ENCODE measurements at places on chromosomes 13 and 19. TPM values are rescaled to one million over a fixed set of nuclear protein-coding genes. Genes with fewer than 3 reads are reported as not detected.

NKPD1 gene
- polyA plus RNA-seq: 0.60 TPM

RYR1 gene
- 0.39 TPM for polyA plus RNA-seq

SIGLEC8 gene
- polyA plus RNA-seq: not detected

DNA sequence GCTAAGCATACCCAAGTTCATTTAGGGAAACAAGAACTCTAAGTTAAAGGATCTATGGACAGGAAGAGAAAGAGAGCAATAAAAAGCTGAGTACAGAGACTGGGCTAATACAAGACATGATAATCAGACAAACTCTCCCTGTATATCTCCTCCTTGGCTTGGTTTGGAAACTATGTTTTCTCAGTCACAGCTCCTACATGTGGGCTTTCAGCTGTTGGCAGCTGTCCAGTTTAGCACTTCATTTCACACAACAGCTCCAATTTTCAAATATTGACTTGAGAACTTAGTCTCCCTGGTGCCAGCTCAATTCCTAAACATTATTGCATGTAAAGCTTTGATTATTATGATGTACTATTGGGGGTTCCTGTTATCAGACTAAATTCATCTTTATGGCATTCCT lies 222.8 kb upstream of the OBI1 start:
- no peaks in the 10 kb centered on the region for H3K27me3 ChIP-seq
- H3K4me1 ChIP-seq: no peaks in the 10 kb centered on the region
- peak; percentile 48 for DNase-seq
- no peak overlapping the region for H3K27ac ChIP-seq

- H3K36me3 ChIP-seq: no peaks in the 10 kb centered on the region
- H3K4me3 ChIP-seq: no peak overlapping the region
- no peaks in the 10 kb centered on the region for H3K27me3 ChIP-seq
- no peaks in the 10 kb centered on the region for H3K4me1 ChIP-seq
Observed at GRCh38 chr13:37475151-37475550, 123.4 kb downstream of the POSTN start.

DNA sequence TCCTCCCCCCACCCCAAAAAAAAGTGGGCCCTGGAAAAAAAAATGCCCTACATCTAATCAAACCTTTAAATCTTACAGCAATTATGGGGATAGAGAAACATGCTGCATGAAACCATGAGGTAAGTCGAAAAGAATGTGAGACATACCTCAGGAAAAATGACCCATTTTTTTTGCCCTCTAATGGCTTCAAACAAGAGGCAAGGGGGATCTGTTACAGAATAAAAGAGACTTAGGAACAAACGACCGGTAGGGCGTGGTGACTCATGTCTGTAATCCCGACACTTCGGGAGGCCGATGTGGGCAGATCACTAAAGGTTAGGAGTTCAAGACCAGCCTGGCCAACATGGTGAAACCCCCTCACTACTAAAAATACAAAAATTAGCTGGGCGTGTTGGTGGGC lies 8.4 kb downstream of the RGL3 start:
- H3K4me3 ChIP-seq: no peak overlapping the region
- no peaks in the 10 kb centered on the region for H3K27me3 ChIP-seq
- DNase-seq: no peak
- no peaks in the 10 kb centered on the region for H3K4me1 ChIP-seq
- H3K27ac ChIP-seq: no peak overlapping the region
- H3K36me3 ChIP-seq: no peaks in the 10 kb centered on the region

DNA sequence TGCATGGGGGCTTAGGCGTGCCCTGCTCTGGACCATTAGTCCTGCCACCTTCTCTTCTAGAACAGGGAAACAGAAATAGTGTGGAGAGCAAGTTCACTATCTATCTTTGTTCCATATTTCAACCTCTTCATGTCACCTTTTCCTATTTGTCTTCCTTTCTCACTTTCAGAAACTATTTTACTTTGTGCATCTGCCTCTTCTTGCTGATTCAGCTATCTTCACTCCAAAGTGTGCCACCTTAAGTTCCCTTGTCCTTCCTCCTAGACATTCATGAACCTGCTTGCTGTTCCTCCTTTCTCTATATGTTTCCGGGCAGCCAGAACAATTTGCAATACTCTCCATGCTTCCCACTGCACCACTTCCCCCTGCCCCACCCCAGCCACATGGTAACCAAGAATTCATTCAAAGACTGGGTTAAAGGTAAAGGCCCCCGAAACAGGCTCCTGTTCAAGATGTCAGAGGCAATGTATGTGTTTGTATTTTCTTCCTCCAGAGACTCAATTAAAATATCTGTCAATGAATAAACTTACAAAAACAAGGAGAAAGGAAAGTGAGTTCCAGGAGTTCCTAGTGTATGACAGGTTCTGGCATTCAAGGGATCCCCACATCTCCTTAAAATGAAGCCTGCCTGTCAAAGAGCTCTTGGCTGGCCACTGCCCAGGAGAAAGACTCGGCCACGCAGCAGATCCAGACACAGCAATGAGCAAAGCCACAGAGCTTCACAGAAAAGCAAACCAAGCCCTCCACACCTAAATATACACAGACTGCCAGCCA lies 268.1 kb downstream of the DNAJC15 start:
- DNase-seq: no peak
- H3K27ac ChIP-seq: no peak overlapping the region
- no peak overlapping the region for H3K4me3 ChIP-seq
- no peaks in the 10 kb centered on the region for H3K4me1 ChIP-seq
- H3K27me3 ChIP-seq: no peaks in the 10 kb centered on the region

GRCh38 chr19:57245959-57246358 lies 5.5 kb downstream of the ZNF805 start:
- H3K27me3 ChIP-seq: no peaks in the 10 kb centered on the region
- DNase-seq: peak; percentile 39
- no peak overlapping the region for H3K4me3 ChIP-seq
- H3K27ac ChIP-seq: peak overlapping the region; percentile 44
- H3K36me3 ChIP-seq: no peaks in the 10 kb centered on the region

DNA sequence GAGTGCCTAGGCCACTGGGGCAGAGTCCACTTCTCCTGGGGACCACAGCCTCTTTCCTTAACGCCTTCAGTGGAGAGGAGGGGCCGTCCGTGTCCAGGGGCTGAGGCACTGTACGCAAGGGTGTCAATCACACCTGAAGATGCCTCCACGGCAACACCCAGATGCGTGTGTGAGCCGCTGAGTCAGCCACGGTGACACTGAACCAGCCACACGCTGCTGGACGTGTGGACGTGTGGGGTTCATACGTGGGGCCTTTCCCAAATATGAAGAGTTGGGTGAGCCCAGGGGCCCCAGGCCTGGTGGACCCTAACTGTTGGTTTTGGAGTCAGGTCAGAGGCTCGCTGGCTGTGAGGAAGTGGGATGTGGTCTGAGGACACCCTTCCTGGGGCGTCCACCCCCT lies 51.6 kb downstream of the TMEM255B start:
- H3K4me1 ChIP-seq: peaks cover 10% of the 10 kb centered on the region
- no peak for DNase-seq
- no peak overlapping the region for H3K4me3 ChIP-seq
- H3K27me3 ChIP-seq: no peaks in the 10 kb centered on the region
- H3K27ac ChIP-seq: no peak overlapping the region

DNA sequence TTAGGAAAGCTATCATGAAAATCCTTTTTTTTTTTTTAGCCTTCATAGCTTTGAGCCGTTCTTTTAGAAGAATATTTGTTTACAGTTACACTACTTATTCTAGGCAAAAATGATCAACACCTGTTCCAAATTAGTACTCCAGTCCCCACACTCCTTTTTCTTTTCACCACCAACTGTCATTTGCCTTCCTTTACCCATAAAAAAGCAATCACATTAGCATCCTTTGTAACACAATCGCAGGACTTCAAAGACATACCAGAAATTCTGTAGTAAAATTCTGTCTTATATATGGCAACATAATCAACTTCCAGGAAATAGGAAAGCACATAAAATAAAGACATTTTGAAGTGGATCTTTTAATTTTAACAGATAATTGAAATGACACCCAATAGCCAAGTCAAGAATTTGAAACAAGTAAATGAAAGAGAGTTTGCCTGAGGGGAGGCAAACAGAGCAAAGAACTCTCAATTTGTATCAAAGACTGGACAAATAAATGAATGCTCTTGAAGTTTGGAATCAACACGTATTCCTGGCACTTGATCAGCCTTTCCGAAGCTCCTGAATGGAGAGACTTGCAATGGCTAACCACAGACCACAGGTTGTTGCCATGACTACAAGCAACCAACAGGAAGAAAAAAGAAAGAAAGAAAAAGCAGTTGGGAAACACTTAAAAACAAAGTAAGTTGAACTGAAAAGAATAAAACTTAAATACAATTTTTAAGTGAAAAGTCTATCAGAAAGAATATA lies 206.8 kb downstream of the PCDH9 start:
- H3K27ac ChIP-seq: no peak overlapping the region
- no peak for DNase-seq
- H3K4me3 ChIP-seq: no peak overlapping the region

- no peaks in the 10 kb centered on the region for H3K27me3 ChIP-seq
- peak overlapping the region; percentile 72 for H3K4me3 ChIP-seq
- H3K4me1 ChIP-seq: peaks cover 3% of the 10 kb centered on the region
- H3K36me3 ChIP-seq: no peaks in the 10 kb centered on the region
Observed at GRCh38 chr19:41958367-41959055, 610 bp downstream of the RABAC1 start.

DNA sequence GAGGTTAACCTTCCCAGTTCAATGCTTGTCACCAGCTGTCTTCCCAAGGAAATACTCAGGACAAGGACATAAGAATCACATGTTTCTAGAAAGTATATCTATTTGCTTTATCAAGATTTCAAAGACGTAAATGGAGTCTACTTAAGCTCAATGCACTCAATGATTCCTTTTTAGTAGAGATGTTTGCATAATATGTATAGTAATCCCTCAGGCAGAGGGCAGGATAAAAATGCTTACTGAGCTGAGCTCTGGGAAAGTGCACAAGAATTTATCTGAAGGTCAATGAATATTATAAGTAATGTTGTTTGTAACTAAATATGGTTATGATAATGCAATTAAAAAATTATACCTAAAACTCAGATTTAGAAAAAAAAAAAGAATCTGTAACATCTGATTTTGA lies 1309.4 kb upstream of the SLC10A2 start:
- H3K36me3 ChIP-seq: no peaks in the 10 kb centered on the region
- no peaks in the 10 kb centered on the region for H3K4me1 ChIP-seq
- no peak overlapping the region for H3K4me3 ChIP-seq

DNA sequence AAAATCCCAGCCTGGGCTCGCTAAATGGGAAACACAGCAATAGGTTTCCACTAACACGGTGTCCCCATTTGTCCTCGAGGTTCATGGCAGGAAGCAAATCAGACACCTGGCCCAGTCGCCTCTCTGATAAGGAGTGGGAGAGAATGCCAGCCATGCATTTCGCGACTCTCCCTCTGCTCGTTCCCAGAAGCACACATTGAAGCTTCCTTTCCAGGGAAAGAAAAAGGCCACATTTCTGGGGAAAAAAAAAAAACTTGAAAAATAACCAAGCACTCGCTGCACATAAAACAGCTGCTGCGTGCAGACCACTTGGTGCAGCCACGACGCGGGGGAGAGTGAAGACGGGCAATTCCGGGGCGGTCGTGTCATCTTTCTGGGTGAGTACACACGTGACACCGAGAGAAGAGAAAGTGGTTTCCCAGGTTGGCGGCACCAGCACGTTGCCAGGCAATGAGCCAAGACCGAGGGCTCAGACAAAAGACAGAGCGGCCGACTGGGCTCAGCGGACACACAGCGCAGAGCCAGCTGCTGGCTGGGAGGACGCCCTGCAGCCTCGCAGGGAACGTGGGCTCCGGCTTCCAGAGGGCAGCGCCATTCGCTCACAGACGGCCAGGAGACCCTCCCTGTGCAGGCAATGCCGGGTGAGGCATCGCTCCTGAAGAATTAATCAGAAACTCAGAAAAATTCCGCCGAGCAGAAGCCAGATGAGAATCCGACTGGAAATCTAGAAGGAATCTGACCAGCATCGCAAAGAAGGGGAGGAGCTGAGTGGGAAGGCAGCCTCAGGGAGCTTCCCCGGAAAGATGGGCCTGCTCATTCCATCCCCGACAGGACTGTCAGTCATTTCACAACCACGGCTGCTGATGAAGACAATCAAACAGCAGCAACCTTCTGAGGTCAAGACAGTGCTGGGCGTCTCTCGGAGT lies 83.2 kb upstream of the IRS2 start:
- no peak for DNase-seq
- H3K27ac ChIP-seq: no peak overlapping the region
- H3K4me1 ChIP-seq: peaks cover 15% of the 10 kb centered on the region
- no peaks in the 10 kb centered on the region for H3K36me3 ChIP-seq
- no peak overlapping the region for H3K4me3 ChIP-seq

DNA sequence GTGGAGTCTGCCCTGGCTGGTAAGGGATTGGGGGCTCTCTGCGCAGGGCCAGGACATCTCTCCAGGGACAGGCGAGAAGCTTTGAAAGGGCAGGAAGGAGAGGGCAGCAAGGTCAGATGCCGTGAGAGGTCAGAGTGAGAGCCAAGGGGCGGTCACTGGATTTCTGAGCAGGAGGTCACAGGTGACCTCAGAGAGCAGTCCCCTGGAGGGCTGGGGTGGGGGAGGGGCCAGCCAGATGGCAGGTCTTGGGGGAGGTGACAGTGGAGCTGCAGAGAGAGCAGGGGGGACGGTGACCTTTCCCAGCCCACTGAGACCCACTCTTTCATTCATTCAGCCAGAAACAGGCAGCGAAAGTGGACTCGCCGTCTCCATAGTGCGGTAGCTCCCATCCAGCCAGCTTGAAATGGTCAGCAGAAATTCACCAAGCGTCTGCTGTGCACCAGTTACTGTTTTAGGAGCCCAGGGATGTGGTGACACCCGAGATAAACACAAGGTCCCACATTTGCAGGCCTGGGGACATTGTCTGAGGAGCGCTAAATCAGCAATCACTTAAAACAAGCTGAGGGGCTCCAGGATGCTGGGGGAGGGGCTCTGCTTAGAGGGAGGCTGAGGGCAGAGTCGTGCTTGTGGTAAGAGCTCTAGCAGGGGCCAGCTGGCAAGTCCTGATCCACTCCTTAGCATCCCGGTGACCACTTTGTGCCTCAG lies 10.2 kb downstream of the CARM1 start:
- no peak overlapping the region for H3K27ac ChIP-seq
- no peak overlapping the region for H3K4me3 ChIP-seq
- DNase-seq: no peak
- H3K36me3 ChIP-seq: no peaks in the 10 kb centered on the region
- H3K27me3 ChIP-seq: no peaks in the 10 kb centered on the region

DNA sequence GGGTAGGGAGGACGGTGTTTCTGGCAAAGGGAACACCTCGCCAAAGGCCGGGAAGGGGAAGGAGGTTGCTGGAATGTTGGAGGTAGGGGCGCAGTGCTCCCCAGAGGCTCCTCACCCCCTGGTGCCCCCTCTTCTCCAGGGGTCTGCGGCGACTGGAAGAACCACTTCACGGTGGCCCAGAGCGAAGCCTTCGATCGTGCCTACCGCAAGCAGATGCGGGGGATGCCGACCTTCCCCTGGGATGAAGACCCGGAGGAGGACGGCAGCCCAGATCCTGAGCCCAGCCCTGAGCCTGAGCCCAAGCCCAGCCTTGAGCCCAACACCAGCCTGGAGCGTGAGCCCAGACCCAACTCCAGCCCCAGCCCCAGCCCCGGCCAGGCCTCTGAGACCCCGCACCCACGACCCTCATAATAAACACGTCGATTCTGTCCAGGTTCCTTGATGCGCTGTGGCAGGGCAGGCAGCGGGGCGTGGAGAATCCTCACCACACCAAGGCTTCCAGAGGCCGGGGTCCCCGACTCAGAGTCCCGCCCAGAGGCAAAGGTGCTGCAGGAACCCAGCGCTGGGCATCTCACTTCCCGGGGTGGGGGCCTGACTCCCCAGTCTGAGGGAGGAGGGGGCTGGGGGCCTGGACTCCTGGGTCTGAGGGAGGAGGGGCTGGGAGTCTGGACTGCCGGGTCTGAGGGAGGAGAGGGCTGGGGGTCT lies 7.4 kb upstream of the SPACA4 start:
- no peaks in the 10 kb centered on the region for H3K27me3 ChIP-seq
- H3K27ac ChIP-seq: no peak overlapping the region
- DNase-seq: no peak
- peaks cover 4% of the 10 kb centered on the region for H3K4me1 ChIP-seq

Data from hepatocyte (in vitro differentiated cells).